A549 treated with ZK216348 at 1 μM for 4 hours (cell line): ENCODE measurements at places on chromosomes 7 and 10. TPM values are rescaled to one million over a fixed set of nuclear protein-coding genes. Genes with fewer than 3 reads are reported as not detected.

AGAP5 gene
- 1.7 to 3.5 TPM (median 3.1 TPM) in 5 replicates for total RNA-seq

SFTPD gene
- 0.19 to 0.41 TPM (median 0.21 TPM) in 5 replicates for total RNA-seq

EN2 gene
- total RNA-seq = 0.62 to 1.0 TPM (median 0.96 TPM) in 5 replicates

TAS2R41 gene
- not detected in 5 replicates for total RNA-seq

TWIST1 gene
- total RNA-seq = 2.2 to 3.9 TPM (median 3.4 TPM) in 5 replicates

PAOX gene
- total RNA-seq = 1.6 to 2.2 TPM (median 1.9 TPM) in 5 replicates

PHKG1 gene
- total RNA-seq = 0.12 to 0.68 TPM (median 0.52 TPM) in 5 replicates

ADCY1 gene
- total RNA-seq = 1.4 to 2.9 TPM (median 2.2 TPM) in 5 replicates

CRHR2 gene
- not detected in 5 replicates for total RNA-seq

ITPRID1 gene
- not detected in 5 replicates for total RNA-seq

KEL gene
- total RNA-seq = 0.05 TPM in 1 of 5 replicates, not detected in the others

BAMBI gene
- 9.5 to 14.8 TPM (median 12.9 TPM) in 5 replicates for total RNA-seq

OLAH gene
- total RNA-seq = 0.28 to 0.48 TPM (median 0.45 TPM) in 3 of 5 replicates, not detected in the others

KLF14 gene
- total RNA-seq = not detected in 5 replicates

PRKCQ gene
- total RNA-seq = 3.9 to 4.8 TPM (median 4.3 TPM) in 5 replicates

CACNA2D1 gene
- 4.4 to 11.1 TPM (median 10.9 TPM) in 5 replicates for total RNA-seq

THSD7A gene
- total RNA-seq = 1.6 to 3.3 TPM (median 3.1 TPM) in 5 replicates

ANKRD22 gene
- 0.28 to 0.69 TPM (median 0.31 TPM) in 5 replicates for total RNA-seq

CPVL gene
- total RNA-seq = 0.20 to 0.86 TPM (median 0.41 TPM) in 4 of 5 replicates, not detected in the other

EVX1 gene
- total RNA-seq = 0.14 to 0.19 TPM (median 0.15 TPM) in 3 of 5 replicates, not detected in the others

CTAGE4 gene
- not detected in 5 replicates for total RNA-seq

SPDYE2 gene
- not detected in 5 replicates for total RNA-seq

IFIT1B gene
- not detected in 5 replicates for total RNA-seq

NKX2-3 gene
- total RNA-seq = not detected in 5 replicates

GSTO2 gene
- total RNA-seq = 2.1 to 2.7 TPM (median 2.3 TPM) in 5 replicates

LUC7L2 gene
- total RNA-seq = 31.2 to 44.7 TPM (median 39.0 TPM) in 5 replicates
